ENCODE measurements at places on chromosomes 3 and 15.

- DNase-seq: no peak
Observed at GRCh38 chr3:6396631-6397030, 464.3 kb upstream of the GRM7 start.

DNA sequence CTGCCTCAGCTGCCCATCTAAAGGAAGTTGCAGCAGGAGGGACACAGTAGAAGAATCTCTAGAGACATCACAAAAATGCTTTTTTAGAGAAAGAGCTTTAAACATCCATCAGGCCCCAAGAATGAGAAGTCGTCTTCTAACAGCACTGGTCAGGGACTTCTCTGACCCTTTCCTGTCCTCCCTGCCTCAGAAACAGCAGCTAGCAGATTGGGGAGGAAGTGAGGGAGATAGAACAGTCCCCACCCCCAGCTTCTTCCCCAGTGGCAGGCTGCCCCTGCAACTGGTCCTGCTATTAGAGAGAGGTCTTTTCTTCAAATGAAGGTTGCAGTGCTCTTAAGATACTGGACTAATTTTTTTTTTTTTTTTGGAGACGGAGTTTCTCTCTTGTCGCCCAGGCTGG lies 55.1 kb downstream of the PDE8A start:
- DNase-seq: no peak

GRCh38 chr3:189239616-189240015 lies 67.8 kb downstream of the TPRG1 start:
- no peak for DNase-seq

GRCh38 chr3:31291818-31292217 lies 240.9 kb upstream of the STT3B start:
- no peak for DNase-seq

DNA sequence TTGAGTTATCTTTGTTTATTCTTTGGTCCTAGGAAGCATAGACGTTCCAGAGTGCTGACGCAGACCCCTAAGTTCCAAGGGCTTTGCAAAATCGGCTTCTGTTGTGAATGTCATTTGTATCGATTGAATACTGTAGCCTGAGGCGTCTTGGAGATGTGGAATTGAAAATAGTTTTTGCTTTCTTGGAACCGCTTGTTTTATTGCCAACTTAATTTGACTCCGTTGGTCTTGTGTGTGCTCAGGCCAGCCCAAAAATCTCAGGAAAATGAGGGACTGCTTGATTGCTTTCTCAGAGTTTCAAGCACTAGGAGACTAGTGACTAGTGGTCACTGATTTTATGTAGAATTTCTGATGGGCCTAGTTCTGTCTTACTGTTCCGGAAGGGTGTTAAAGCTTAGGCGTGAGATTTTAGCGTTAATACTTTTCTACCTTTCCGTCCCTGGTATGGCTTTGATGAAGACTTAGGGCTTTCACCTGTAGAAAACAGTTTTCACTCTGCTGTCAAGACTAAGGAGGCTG lies 263 bp upstream of the UTS2B start:
- DNase-seq: no peak

DNA sequence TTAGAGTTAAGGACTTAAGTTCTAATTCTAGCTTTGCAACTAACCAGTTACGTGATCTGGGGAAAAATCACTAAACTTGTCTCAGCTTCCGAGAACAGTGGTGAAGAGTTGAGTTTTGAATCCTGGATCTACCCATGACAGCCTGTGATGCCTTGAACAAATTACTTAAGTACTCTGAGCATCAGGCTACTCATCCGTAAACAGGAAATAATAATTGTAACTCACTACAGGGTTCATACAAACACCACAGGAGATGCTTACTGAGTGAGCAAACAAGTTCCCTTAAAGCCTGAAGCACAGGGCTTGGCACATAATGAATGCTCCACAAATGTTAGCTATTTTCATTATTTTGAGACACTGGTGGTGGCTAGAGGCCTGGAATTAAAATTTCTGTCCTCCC lies 158.8 kb downstream of the ERC2 start:
- DNase-seq: no peak

DNA sequence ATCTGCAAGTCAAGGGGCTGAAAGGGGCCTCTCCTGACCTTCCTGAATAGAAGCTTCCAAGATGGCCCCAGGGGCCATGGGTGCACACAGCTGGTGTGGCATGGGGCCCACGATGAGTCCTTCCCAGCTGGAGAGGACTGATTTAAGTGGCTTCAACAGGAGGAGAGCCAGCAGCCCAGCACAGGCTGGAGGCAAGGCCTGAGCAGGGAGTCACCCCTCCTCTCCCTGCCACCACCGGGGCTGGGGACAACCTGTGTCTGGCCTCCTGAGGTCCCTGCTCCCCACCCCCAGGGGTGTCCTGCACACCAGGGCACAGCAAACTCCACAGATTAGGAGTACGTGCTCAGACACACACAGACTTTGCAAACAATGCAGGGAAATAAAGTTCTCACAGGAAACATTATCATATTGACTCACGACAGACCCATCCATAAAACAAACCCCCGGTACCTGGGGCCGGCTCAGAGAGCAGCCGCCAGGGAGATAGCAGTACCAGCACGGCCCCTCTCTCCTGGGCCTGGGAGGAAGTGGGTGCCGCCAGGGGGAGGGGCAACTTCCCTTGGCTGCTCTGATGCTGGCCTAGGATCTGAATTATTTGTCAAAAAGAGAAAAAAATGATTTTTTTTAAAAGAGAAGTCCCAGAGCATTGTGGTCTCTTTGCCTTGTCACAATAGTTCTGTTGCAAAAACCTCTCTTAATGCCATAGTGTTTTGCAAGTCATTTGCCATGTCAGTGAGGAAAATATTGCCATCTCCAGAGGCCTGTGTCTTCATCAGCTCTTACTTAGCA lies 21.9 kb upstream of the TSEN2 start:
- DNase-seq: no peak
